ENCODE measurements at places on chromosomes 2 and 18.
A peak's percentile ranks its signal among the peaks of the same experiment; 100 is the strongest.

- DNase-seq, result no peak
Measured at GRCh38 chr18:76404345-76404831, 90.7 kb downstream of the ZNF516 start.

DNA sequence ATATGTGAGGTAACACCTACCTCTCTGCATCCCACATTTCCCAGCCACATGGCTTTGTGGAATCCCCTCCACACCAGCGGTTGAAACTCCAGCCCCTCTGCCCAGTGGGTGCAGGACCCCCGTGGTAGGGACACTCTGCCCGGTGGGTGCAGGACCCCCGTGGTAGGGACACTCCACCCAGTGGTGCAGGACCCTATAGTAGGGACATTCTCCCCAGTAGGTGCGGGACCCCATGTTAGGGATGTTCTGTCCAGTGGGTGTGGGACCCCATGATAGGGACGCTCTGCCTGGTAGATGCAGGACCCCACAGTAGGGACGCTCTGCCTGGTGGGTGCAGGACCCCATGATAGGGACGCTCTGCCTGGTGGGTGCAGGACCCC lies 11.5 kb downstream of the COPS9 start:
- no peak for DNase-seq

DNA sequence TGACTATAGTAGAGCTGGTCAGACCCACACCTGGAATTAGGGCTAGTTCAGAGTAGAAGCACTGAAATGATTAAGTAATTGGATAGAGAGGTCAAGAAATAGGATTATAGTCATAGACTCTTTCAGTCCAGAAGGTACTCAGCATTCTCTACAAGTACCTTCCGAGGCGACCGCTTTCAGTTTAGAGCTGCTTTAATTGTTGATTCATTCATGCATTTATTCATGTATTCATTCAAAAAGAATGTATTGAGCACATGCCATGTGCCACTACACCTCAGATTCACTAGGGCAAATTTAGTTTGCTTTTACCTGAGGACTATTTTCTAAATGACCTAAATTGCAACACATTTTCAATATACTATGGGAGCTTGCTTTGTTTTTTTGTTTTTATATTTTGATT lies 48.7 kb downstream of the CRIM1 start:
- no peak for DNase-seq

GRCh38 chr18:61706276-61706915 lies 186.4 kb downstream of the RNF152 start:
- DNase-seq, result no peak

- DNase-seq, result peak; percentile 56
Measured at GRCh38 chr2:85852937-85853498, 35.8 kb downstream of the ST3GAL5 start.

DNA sequence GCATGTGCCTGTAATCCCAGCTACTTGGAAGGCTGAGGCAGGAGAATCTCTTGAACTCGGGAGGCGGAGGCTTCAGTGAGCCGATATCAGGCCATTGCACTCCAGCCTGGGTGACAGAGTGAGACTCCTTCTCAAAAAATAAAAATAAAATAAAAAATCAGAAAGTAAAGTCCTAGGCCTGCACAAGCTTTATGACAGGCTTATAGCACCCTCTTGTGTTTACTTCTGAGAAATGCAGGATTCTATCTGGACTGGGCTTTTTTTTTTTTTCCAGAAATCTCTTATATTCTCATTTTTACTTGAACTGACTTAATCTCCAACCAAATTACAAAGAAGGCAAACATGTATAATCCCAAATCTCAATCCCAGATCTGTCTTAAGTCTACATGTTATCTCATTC lies 26.1 kb upstream of the REG3G start:
- peak; percentile 28 for DNase-seq

DNA sequence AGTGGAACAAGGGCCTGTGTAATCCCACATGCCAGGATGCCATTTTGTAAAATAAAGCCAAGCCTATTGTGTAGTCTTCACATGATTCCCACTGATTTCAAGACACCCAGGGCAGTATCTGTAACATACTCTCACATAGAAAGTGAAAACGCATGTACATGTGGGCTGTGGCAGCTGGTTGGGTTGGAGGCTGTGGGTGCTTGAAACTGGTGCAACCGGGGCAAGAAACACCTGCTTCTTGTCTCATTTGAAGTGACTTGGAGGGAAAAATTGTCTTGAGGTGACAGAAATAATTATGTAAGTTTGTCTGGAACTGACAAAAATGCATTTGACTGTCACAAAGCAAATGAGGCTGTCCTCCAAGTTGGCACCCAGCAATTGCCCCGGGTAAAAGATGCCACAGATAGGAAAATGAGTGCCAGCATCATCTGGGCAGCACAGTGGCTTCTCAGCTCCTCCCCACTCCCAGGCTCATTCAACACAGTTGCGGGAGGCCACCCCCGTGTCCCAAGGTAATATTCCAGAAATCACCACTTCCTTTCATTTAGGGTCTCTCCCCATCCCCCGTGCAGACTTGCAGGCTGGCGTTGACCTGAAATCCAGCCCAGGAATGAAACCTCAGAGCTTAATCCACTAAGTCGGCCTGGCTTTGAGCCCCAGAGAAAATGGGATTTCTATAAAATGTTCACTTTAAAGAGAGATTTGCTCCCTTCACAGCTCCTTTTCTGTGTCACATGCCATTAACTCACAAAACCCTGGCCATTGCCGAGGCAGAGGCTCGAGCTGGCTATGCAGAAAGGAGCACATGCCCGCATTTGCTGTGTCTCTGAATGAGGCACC lies 293.9 kb upstream of the PARD3B start:
- no peak for DNase-seq
